Cerebellum (tissue), 4 donors: ENCODE measurements at places on chromosomes 6 and 20. TPM values are rescaled to one million over a fixed set of nuclear protein-coding genes. Genes with fewer than 3 reads are reported as not detected.

- DNase-seq: peak; percentile 87
These were observed at the start of gene ULBP1 for GRCh38 chr6:149963462-149964307. Gene ULBP1, plus strand, starts transcription at chr6:149963943. Its CDS starts 107 bp downstream, at chr6:149964050.

DNA sequence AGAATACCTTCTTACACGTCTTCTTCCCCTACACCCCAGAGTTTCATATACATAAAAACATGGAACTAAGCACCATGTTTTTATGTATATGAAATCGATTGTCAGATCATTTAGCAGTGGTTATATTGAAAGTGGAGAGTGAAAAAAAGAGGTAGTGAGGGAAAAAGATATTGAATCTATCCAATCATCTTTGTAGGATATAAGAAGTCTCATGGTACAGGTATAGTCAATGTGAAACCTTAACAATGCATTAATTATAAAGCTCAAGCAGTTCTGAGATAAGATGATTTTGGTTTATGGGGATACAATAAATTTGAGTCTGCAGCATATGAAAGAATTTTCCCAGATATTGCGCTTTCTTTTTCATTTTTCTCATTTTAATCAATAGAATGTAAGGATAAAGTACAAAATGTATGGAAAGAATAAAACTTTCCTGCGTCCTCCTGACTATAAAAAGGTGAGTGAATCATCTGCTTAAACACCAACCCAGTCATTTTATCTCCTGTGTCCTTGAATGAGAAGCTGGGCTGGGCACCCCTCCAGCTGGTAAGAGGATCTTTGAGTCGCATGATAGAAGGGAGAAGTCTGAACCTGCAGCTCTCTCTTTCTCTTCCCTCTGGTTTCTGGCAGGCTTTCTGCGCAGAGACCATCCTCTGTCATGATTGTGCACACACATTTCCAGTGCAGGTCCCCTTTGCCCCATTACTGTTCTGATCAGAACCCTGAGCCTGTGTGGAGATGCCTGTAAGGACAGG is 28.1 kb upstream of the AKIRIN2 start:
- no peak for DNase-seq

GRCh38 chr20:8036771-8037170 is 17.2 kb upstream of the TMX4 start:
- no peak for DNase-seq

DNA sequence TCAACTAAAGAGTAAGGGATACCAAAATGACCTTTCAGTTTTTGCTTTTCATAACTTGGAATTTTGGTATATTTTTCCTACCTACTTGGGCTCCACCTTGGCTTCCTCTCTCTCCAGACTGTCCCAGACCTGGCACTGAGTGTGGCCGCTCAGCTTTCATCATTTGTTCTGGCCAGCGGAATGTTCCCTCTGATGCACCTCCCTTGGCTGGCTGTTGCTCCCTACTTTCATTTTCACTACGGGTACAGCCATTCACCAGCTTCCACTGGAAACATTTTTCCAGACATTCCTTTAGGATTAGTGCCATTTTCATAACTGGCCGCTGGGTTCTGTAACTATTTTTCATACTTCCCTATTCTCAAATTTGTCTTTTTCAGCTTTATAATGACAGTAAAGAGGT is 487.4 kb downstream of the TENT5A start:
- no peak for DNase-seq

- no peak for DNase-seq
These were observed 14.7 kb downstream of the NUP153 start for GRCh38 chr6:17691925-17692538.

- DNase-seq: peak; percentile 83
These were observed at the start of gene MYT1 for GRCh38 chr20:64164123-64164836. Gene MYT1, plus strand, starts transcription at chr20:64164452. Its CDS starts 34,410 bp downstream, at chr20:64198862.

GRCh38 chr20:52372169-52372568 is 180.6 kb upstream of the ZFP64 start:
- no peak for DNase-seq

- no peak for DNase-seq
These were observed 172.1 kb upstream of the PROKR2 start for GRCh38 chr20:5488823-5489222.

- DNase-seq: peak; percentile 50
These were observed 72.4 kb upstream of the GTSF1L start for GRCh38 chr20:43799150-43799711.

GRCh38 chr20:21701171-21701876 is 4.1 kb upstream of the PAX1 start:
- DNase-seq: no peak

- peak; percentile 82 for DNase-seq
These were observed 17.9 kb downstream of the GNAS start for GRCh38 chr20:58870293-58871014.

- DNase-seq: no peak
These were observed 3.5 kb upstream of the LTA start for GRCh38 chr6:31568537-31568961.

RFX6 gene
- total RNA-seq: not detected

ULBP2 gene
- 3.2 TPM for total RNA-seq

ZFP57 gene
- total RNA-seq: not detected

ATP5F1E gene
- total RNA-seq: 25.3 TPM

SIM1 gene
- not detected for total RNA-seq

FYN gene
- total RNA-seq: 281 TPM

CHRNA4 gene
- 7.0 TPM for total RNA-seq

MLIP gene
- total RNA-seq: 6.3 TPM

ETV7 gene
- total RNA-seq: not detected
